ENCODE measurements at places on chromosomes 16 and 17. TPM values are rescaled to one million over a fixed set of nuclear protein-coding genes. Genes with fewer than 3 reads are reported as not detected.

Gene IL21R
- total RNA-seq, result 0.86 TPM

Gene MT1H
- not detected for total RNA-seq

Gene ODAD4
- total RNA-seq, result 3.4 TPM

Gene CLEC18A
- total RNA-seq, result 2.5 TPM

Gene CACNG1
- total RNA-seq, result not detected

Gene SETD1A
- 24.3 TPM for total RNA-seq
